ENCODE measurements at places on chromosomes 2 and 18.

GRCh38 chr2:111705711-111706336 lies 178.2 kb downstream of the ANAPC1 start:
- DNase-seq, result peak; percentile 92

DNA sequence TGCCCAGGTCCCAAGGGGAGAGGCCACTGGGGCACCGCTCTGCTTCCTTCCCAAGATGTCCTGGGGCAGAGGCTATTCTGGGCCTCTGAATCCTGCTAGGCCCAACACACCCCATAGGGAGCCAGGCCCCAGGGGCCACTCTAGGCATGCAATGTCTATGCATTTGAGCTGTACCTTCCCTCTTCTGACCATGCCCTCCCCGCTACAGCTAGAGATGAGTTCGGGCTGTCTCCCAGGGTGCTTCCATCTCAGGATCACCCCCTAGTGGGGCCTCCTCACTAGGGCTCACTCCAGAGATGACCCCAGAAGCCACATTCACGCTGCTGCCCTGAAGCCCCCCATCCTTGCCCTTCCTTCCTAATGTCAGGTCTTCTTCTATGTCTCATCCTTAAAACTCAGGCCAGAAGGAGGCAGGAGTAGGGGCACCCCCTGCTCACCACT lies 54.4 kb downstream of the TNS1 start:
- DNase-seq, result no peak

DNA sequence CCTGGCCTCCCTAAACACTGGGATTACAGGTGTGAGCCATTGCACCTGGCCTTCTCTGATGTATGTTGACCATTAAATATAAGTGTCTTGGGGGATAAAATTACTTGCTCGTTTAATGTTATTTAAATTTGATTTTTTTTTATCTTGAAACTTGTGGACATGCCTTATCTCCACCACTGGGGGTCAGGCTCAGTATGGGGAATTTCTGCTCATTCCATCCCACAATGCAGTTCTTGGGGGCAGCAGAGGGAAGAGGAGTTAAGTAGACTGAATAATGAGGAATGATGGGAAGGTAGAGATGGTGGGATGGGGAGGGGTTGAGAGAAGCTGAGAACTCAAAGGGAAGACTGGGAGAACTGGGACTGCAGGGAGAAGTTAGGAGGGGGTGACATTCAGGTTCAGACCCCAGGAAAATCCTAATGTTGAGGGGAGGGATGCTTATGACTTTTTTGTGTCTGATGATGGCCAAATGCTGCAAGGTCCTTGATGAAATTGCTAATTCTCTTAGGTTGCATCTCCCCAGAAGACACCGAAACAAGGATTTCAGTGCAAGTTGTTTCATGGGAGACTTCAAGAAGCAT lies 174.2 kb downstream of the MIB1 start:
- no peak for DNase-seq

DNA sequence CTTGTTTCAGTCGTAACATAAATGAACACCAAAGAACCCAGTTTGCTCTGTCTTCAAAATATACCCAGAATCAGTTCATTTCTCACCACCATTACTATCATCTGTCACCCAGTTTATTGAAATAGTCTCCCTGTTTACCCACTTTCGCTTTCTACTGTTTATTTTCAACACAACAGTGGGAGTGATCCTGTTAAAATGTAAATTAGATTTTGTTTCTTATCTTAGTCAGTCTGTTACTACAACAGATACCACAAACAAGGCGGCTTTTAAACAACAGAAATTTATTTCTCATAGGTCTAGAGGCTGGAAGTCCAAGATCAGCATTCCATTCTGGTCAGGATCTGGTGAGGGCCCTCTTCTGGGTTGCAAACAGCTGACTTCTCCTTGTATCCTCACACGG lies 74.8 kb downstream of the ARHGAP15 start:
- DNase-seq, result no peak

DNA sequence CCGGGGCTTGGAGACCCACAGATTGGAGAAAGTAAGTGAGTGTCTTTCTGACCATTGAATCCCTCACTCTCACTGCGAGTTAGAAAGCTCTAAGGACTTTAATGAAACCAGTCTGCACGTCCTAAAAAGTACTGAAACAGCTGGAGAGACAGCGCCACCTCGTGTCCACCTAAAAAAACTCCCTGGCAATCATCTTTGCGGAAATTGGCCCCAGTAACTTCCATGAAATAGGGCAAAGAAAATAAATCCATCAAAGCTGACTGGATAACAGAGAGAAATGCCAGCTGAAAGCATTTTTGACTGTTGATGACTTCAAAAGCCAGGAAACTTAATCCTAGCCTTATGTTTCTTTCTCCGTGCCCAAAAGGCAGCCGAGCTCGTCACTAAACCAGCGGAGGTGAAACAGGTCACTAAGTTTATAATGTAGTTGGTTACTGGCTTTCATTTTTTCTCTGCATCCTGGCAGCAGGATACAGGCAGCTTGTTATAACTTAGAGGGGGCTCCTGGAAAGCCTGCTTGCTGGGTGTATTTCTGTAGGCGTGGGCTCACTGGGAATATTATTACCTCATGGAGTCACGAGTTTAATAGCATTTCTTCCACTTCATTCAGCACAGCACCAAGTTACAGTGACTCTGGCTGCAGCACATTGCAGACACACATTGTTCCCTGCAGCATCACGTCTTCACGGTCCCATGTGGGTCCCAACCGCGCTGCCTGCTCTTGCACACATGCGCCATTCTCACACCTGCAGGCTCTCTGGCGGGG lies 266.5 kb downstream of the HRH4 start:
- peak; percentile 55 for DNase-seq

DNA sequence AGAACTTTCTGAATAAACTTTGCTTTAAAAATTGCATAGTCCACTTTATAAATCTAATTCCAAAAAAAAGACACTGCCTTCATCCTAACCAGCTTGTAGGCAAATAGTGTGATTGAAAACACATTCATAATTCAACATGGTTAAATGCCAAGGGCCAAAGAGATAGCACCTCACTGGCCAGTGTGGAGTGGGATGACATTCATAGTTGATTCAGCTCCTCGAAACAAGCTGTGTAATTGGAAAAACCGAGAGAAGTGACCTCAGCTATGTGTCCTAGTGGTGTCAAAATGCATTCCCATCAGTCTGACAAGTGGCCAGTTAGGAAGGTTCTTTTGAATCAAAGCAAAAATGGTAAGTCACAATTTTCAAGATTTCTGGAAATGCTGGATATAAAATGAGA lies 1068.5 kb upstream of the CELF4 start:
- DNase-seq, result no peak

DNA sequence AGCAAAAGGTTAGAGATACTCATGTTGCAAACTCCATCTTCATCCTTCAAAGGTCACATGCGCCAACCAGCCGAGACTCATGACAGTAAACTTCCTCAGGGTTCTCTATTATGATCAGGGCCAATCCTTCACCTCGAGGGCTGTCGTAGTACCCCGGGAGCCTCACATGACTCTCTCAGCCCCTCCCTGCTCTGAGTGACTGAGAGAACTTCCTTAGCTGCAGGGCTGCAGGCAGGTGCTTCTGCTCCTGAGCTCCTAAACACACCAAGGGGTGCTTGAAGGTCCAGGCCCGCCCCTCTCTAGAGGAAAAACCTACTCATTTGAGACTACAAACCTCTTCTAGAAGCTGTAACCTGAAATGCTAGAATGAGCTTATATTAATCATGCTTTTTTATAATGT lies 48.2 kb downstream of the LONRF2 start:
- no peak for DNase-seq

GRCh38 chr2:45388541-45389100 lies 222.4 kb downstream of the SRBD1 start:
- no peak for DNase-seq

DNA sequence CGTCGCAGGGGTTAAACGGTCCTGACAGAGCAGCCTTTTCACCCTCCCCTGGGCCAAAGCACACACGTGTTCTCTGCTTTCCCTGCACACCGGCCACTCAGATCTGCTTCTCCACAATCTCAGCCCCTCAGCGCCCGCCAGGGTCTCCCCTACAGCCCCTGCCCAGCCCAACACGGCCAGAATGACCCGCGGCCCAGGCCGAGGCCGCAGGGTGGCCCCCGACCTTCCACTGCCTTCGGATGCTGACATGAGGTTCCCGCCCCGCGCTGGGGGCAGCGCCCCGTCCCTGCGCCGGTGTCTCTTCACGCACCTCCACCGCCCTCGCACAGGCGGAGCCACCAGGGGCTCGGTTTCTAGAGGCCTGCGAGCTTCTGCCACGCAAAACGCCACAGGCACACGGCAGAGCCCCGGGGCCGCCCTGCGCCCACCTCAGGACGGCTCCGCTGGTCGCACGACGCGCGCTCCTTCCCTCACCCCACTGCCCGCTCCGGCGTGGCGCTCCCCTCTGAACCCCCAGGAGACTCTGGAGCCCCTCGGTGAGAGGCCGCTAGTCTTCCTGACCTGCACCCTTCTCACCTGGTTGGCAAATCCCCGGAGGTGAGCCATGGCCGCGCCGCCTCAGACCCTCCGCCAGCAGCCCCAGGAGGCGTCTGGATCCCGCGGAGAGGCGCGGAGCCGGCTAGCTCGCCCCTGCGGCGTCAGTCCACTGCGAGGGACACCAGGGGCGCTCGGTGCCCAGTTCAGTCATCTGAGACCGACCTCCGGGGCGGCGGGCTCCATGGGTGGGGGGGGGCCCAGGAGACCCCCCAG lies 749 bp downstream of the STK25 start:
- peak; percentile 35 for DNase-seq

DNA sequence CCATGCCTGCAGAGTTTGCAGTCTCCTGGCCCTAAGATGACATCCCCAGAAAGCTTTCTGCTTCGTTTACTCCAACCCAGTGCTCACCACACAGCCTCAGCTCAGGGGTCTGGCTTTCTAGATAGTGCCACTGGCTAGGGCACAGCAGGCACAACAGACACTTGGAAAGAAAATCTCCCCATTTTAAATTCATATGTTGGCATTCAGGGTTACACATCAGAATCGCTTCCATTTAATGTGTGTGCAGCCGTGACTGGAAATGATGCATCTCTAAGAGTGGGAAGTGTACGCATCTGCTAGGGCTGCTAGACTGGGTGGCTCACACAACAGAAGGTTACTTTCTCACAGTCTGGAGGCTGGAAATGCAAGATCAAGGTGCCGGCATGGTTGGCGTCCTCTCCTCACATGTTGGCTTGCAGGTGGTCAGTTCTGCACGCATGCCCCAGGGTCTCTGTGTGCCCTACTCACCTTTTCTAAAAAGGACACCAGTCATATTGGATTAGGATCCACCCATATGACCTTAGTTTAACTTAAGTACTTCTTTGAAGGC lies 329.4 kb upstream of the RAB12 start:
- no peak for DNase-seq

GRCh38 chr2:238107525-238108422 lies 7.6 kb downstream of the ESPNL start:
- DNase-seq, result no peak

- no peak for DNase-seq
These were observed 367.4 kb downstream of the EPHA4 start for GRCh38 chr2:221204699-221205098.

DNA sequence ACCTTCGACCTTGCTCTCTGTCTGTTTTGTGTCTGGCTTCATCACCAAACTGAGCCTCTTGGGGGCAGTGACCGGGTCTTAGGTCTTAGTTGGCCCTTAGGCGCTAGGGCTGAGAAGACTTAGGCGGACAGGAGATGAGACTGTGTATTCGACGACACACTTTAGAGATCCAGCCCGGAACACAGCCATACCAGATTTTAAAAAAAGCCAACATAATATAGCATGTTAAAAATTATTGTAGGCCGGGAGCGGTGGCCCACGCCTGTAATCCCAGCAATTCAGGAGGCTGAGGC lies 9.5 kb upstream of the PROC start:
- DNase-seq, result no peak

GRCh38 chr2:101517758-101518271 lies 42.9 kb upstream of the RFX8 start:
- DNase-seq, result no peak

DNA sequence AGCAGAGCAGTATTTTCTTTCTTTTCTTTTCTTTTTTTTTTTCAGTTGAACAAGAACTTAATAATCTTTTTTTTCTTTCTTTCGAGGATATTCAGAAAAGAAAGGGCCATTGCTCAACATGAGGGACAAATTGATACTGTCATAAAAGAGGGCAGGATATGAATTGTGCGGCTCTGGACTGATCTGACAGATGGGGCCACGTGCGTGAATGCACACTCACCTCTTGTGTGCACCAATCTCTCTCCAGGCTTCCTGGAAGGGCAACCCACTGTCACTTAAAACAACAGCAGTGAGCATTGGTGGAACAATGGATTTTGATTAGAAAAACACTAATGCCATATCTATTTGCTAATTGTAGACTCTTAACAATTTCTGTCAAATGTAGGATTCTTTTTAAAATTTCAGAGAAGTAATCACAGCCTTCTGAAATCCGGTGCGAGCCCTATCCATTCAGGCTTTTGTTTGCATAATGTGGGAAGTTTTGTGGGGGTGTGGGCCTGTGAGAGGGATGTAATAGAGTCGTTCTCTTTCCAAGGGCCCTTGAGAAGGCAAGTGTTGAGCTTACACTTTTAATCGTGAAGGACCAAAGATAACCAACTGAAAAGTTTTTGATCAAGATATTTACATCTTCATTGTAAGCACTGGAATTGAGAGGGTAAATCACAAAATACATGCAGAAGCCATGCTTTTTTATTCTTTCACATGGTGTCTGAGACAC lies 298.8 kb downstream of the SP3 start:
- no peak for DNase-seq

GRCh38 chr2:167964650-167965413 lies 282.6 kb downstream of the STK39 start:
- peak; percentile 2 for DNase-seq

DNA sequence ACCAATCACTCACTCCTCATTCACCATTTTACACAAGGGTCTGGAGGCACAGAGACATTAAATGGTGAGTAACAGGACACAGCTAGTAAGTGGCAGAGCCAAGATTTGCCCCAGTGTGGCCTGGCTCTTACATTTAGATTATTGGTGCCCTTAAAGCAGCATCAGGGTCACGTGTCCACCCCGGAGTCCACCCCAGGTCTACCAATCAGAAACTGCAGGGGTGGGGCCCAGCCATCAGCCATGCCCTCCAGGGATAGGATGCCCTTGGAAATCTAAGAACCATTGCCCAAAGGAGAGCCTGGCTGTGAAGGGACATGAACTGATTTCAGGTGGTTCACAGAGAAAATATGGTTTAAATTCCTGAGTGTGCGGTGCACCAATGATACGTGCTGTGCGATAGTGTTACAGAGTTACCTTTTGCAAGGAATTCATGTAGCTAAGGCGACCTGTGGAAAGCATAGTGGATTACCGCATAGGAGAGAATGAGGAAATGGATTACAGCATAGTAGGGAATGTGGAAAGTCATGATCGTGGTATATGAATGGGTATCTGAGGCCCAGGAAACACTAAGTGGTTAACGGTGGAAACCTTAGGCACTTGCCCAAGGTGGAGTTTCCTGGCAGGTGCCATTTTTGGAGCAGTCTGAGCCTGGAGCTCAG lies 17.8 kb downstream of the IGFBP5 start:
- DNase-seq, result no peak

- no peak for DNase-seq
These were observed 75.2 kb upstream of the TTC39C start for GRCh38 chr18:23939366-23939765.
